ENCODE measurements at places on chromosomes 7 and 10.
A peak's percentile ranks its signal among the peaks of the same experiment; 100 is the strongest.

DNA sequence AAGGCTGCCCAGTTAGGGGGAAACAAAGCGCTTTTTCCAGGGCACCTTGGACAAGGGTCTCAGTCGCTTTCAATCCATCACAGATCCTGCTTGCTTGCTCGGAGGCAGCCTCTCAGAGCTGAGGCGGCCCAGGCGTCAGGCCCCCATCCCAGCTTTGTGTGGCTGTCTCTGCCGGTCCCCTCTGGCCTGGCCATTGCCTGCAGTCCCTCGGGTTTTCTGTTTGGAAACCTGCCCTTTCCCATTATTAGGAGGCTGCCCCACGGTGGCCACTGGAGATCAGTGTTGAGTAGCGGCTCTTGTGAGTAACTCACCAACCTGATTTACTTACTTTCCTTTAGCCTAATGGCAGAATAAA is 216.1 kb downstream of the GLRX3 start:
- no peak for DNase-seq

DNA sequence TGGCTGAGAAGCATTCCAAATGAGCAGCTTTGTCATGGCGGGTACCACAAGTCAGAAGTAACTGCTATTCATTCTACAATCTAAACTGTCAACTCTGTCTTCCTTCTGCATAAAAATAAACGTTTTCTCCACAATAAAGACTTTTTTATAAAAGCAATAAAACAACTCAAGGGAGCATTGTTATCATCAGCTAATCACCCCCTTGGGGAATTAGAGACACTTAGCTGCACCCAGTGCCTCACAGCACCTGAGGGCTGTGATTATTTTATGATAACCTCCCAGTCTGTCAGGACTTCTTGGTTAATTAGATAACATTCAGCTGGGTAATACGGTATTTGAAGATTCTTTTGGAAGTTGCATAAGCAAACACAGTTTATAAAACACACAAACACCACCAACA is 155.6 kb downstream of the PPP1R3A start:
- DNase-seq: no peak

- peak; percentile 81 for DNase-seq
These were observed 22.6 kb upstream of the DLG5 start for GRCh38 chr10:77949167-77949566.

DNA sequence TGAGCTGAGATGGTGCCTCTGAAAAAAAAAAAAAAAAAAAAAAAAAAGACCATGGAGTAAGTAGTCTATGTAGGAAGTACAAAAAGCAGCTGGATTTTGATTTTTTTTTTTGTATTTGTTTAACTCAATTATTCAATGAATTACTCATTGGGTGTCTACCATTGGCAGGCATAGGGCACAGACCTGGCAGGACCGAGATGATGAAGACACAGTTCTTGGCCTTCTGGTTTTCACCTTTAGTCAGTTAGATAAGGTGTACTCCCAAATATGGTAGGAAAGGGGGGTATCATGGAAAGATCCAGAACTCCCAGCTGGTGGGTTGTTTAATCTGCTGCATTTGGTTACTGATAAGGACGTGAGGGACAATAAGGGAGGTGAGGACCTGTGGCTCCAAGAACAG is 97.1 kb upstream of the NMT2 start:
- no peak for DNase-seq

GRCh38 chr10:12914111-12914510 is 87.4 kb downstream of the CCDC3 start:
- no peak for DNase-seq

- DNase-seq: no peak
These were observed 103.4 kb downstream of the ITIH5 start for GRCh38 chr10:7563368-7563767.

DNA sequence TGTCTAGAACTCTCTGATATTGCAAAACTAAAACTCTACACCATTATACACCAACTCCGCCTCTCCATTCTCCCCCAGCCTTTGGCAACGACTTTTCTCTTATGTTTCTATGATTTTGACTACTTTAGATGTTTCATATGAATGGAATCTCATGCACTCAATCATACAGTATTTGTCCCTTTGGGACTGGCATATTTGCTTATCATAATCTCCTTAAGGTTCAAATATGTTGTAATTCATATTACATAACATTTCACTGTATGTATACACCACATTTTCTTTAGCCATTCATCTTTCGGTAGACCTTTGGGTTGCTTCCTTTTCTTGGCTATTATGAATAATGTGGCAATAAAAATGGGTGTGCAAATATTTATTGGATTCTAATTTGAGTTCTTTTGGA is 164.4 kb downstream of the ARL4A start:
- DNase-seq: no peak

GRCh38 chr10:97307866-97308780 is 10.9 kb upstream of the FRAT1 start:
- DNase-seq: no peak

- no peak for DNase-seq
These were observed 26.6 kb downstream of the LCOR start for GRCh38 chr10:96858706-96859050.

- peak; percentile 35 for DNase-seq
These were observed 58.0 kb downstream of the RAMP3 start for GRCh38 chr7:45215601-45216062.

DNA sequence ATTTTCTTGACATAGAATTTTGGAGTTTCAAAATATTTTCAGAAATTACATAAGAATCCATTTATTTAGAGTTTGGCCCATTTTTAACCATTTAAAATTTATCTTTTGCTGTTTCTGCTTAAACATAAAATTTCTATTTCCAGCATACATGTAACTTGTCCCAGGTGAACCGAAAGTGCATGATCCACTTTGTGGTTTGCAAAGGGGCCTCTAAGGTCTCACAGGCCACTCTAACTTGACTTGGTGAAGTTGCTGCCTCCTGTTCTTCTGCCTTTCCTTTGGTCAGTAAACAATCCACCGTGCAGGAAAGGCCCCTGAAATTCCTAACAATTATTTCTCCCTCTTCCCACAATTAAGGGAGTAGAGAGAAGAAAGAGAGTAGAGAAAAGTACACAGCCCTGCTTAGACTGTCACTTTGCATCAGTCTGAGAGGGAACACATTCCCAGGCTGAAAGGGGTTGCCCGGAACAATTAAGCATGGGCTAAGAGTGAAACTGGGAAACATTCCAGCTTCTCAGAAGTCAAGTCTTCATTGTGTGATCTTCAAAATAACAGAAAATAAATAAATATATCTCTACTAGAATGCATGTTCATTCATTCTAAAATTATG is 79.5 kb upstream of the SEMA3A start:
- DNase-seq: peak; percentile 66

DNA sequence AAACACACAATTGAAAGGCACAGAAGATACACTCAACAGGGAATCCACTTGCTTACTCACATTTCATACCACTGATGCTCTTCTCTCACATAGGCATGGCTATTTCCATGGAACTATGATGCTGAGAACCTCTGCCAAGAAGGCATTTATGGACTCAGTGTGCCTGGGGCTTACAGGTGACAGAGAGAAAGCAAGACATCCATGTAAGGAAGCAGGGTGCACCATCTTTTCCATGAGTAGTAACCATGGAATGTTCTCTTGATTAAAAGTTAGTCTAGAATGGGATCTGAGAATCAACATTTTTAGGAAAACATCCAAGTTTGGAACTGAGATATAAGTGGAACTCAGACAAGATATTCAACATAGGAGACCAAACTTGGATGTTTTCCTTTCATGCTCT is 52.5 kb upstream of the MACC1 start:
- DNase-seq: no peak

- peak; percentile 36 for DNase-seq
These were observed 101.6 kb downstream of the HECTD2 start for GRCh38 chr10:91511549-91512330.

- DNase-seq: no peak
These were observed 927 bp upstream of the DEPP1 start for GRCh38 chr10:44979281-44980191.

DNA sequence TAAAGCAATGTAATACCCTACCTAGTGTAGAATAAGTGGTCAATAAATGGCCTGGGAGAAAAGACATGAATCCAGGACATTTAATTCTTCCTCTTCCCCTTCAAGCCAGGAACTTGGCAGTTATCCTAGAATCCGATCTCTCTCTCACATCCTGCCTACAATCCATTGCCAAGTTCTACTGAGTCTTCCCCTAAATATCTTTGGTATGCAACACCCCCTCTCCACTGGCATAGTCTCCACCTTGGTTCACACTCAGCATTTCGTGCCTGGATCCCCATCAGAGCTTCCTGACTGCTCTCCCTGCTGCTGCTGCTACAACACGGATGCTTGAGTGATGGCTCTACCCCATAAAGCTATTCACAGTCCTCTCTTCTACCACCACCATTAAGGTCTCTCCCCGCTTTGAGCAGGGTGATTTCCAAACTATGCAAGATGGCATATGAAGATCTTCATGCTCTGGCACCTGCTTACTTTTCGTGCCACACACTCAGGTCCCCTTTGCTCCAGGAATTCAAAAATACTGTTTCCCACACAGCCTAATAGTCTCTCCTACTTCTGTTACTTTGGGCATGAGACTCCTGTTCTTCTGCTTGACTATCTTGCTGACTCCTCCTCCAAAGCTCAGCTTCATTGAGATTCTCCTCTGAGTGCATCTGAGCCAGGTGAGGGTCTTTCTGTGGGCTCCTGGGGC is 4.8 kb downstream of the ANK3 start:
- DNase-seq: no peak

- no peak for DNase-seq
These were observed 15.3 kb downstream of the DENND11 start for GRCh38 chr7:141686670-141687069.

GRCh38 chr7:141072548-141073172 is 1.2 kb upstream of the TMEM178B start:
- DNase-seq: peak; percentile 93

- peak; percentile 30 for DNase-seq
These were observed 37.0 kb upstream of the MINDY3 start for GRCh38 chr10:15897287-15897686.

DNA sequence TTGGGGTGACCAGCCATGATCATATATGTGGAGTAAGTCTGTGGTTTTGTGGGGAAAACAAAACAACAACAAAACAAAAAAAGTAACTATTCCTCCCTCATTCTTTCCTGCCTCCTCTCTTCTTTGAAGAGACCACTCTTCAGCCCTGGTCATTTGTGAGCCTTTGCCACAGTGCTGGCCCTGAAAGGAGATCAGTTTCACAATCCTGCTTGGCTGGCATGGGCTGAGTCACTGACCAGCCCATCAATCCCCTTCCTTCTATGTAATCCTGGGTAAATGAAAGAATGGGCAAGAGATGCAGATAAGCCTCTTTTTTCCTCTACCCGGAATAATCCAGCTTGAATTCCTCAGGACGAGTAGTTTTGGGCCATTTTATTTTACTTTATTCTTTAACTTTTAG is 13.6 kb downstream of the CSTF2T start:
- peak; percentile 13 for DNase-seq

DNA sequence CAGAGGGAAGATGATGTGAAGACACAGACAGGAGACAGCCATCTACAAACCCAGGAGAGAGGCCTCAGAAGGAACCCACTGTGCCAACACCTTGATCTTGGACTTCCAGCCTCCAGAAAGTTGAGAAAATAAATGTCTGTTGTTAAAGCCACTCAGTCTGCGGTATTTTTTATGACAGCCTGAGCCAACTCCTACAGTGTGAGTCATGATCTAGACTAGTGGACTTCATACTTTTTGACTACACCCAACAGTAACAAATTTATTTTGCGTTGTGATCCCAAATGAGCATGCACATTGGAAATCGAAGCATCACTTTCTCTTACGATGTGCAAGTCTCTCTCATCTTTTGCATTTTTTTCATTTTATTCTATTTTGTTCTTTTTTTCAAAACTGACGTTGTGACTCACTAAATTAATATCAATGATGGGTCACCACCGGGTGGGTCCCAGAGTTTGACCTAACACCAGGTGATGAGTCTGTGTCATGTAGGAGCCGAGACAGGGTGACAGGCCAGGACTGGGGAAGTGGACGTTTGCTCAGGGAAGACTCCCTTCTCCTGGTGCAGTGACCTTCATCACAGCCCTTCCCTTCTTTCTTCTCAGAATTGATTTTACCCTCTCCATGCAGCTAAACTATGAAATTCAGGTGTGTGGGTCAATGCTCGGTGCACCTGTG is 28.9 kb downstream of the PHYH start:
- no peak for DNase-seq

DNA sequence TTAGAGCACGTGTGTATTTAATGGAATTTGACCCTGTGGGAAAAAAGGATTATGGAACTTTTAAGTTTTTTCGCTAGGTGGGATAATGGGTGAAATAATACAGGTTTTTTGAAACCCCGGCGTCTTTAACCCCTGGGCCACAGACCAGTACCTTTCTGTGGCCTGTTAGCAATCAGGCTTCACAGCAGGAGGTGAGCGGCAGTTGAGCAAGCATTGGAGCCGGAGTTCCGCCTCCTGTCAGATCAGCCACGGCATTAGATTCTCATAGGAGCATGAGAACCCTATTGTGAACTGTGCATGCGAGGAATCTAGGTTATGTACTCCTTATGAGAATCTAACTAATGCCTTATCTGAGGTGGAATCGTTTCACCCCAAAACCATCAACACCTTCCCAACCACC is 28.6 kb downstream of the WAC start:
- DNase-seq: no peak

DNA sequence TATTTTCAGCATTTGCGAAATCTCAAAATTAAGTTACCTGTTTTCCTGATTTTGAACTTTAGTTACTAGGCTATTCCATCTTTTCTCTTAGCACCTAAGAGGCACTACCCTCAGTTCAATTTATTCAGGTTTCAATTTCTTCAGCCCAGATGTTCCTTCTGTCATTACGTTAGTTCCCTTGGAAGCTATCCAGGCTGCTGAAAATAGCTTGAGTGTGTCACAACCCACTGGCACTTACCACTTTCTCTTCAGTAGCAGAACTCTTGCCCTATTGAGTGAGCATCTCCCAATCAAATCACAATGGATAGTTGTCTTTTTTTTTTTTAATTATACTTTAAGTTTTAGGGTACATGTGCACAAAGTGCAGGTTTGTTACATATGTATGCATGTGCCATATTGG is 332.7 kb upstream of the LRGUK start:
- no peak for DNase-seq

GRCh38 chr10:84539216-84539615 is 210.8 kb downstream of the CCSER2 start:
- DNase-seq: no peak

DNA sequence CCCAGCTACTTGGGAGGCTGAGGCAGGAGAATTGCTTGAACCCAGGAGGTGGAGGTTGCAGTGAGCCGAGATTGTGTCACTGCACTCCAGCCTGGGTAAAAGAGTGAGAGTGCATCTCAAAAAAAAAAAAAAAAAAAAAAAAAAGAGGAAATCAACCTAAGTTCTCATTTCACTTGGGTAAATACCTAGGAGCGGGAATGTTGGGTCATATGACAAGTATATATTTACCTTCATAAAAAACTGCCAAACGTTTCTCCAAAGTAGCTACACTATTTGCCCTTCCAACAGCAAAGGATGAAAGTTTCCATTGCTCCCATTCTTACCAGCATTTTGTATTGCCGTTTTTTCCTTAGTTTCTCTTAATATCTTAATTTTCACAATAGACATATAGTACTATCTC is 9.8 kb downstream of the P4HA1 start:
- peak; percentile 28 for DNase-seq

- no peak for DNase-seq
These were observed 60.0 kb upstream of the ACSM6 start for GRCh38 chr10:95133997-95134396.

GRCh38 chr7:97601931-97602457 is 129.9 kb upstream of the TAC1 start:
- DNase-seq: no peak
